ENCODE measurements at places on chromosomes 1 and 21.

DNA sequence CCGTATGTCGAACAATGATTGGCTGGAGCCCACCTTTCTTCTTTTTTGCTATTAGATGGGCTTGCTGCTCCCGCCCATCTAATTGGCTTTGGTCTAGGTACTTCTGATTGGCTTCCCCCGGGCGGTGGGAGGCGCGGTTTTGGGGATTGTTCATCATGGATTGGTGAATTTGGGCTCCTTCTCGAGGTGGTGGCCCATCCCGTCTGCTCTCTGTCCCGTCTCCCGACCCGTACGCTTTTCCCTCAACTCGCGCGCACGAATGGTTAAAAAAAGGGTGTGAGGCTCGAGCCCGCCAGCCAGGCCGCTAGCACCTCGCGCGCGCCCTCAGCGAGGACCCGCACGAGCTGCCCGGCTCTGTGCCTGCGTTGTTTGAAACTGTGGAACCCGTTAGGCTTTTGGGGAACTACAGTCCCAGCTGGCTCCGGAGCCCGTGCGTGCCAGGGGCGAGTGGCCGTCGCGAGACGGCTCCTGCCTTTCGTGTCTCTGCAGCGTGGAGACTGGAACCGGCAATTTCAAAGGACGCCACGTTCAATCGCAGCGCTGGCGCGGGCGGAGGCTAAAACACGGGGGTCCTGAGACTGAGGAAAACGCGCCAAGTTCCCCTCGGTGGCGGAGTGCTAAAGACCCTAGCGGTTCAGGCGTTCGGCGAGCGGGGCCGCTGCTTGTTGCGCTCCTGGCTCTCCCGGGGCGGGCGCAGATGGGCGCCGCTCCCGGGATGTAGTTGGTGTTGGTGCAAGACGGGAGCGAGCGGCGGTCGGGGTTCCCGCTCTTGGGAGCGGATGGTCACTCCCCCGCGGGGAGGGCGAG, at the start of gene USP1:
TSS of gene USP1 (plus strand) at position 584 of the 807 bp plus-strand sequence. CDS start 2,819 bp downstream, outside the sequence.
- peak; percentile 100 for DNase-seq

- DNase-seq, result no peak
Measured at GRCh38 chr1:44962729-44963128, 23.7 kb downstream of the EIF2B3 start.

GRCh38 chr1:235533476-235534168, 29.4 kb upstream of the B3GALNT2 start:
- no peak for DNase-seq

DNA sequence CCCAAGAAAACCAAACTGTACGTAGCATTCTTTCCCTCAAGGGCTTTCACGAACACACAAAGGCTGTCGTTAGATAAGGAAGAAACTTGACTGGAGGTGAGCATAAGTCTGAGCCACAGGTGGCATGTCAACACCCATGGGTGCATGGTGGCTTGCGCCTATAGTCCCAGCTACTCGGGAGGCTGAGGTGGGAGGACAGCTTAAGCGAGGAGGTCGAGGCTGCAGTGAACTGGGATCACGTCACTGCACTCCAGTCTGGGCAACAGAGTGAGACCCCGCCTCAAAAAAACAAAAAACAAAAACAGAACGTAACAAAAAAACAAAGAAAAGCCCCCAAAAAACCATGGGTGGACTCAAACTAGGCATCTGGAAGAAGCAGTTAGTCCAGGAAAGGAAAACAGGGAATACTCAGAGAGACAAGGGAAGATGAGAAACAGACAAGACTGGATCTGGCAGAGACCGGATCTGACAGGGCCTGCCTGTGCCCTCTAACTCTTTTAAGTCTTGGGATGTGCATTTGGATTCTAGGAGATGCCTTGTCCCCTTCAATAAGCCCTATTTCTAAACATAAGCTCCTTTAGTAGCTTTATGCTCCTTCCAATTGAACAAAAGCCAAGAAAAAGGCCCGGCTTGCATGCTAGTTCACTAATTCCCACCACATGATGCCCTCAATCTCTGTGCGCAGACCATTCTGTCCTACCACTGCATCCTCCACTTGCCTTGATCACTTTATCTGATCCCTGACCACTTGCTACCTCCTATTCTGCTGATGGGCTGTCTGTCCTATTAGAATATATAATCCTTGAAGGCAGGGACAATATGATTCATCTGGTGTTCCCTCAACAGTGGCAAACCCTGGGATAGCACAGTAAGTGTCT, 73.8 kb downstream of the APP start:
- no peak for DNase-seq

DNA sequence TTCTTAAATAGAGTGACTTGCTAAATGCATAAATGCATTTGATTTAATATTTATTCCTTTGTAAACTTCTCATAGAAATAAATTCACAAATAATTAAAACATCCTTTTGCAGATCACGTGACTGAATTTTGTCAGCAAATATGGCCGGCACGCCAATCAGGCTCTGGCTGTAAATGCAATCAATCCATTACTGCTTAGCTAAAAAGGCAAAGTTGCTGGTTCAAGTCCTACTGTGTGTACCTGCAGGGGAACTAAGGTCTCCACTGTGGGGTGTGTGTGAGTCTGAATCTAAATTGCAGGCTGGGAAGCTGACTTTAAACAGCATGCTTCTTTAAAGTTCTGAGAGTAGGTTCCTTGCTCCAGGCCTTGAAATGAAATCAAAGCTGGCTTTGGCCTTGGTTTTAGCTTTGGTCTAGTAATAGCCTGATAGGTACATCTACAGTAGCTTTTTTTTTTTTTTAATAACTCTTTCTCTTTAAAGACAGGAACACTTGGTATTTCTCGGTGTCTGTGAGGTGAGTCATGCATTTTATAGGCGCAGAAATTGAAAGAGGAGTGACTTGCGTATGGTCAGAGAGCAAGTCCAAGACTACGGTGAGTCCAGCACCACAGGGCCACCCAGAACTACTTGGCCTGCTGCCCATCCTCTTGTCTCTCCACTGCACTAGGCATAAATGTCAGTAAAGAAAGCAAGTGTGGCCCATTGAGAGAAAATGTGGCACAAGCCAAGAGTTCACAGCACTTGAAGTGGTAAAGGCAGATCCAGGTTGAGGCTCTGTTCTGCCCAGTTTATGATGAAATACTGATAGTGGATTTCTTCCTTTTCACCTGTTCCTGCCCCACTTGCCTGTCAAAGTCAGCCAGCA, 36.2 kb upstream of the LYST start:
- no peak for DNase-seq
